Body of pancreas (tissue), 4 donors: ENCODE measurements at places on chromosomes 13 and 19. TPM values are rescaled to one million over a fixed set of nuclear protein-coding genes. Genes with fewer than 3 reads are reported as not detected.

DNA sequence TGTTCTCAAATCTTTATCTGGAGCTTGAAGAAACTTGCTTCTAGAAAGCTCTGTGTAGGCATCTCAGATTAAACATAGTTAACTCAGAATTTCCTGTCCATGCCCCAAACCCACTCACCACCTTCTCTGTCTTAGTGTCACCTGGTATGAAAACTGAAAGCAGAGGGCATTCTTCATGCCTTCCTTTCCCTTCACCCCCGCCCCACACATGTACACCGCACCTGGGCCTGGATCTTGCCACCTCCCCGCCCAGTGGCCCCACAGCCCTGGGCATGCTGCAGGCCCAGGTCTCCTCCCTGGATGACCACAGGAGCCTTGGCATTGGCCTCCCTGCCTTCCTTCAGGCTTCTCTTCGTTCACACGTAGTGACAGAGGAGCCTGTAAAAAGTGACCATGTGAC, 15.8 kb downstream of the CFAP97D2 start:
- DNase-seq: no peak

- no peak for DNase-seq
Observed at GRCh38 chr19:49896863-49897621, at the start of gene IL4I1. TSS of gene IL4I1 (minus strand) at chr19:49896887. CDS start at chr19:49896160, 727 bp downstream.

- DNase-seq: no peak
Observed at GRCh38 chr13:95411428-95412040, 110.3 kb upstream of the ABCC4 start.

DNA sequence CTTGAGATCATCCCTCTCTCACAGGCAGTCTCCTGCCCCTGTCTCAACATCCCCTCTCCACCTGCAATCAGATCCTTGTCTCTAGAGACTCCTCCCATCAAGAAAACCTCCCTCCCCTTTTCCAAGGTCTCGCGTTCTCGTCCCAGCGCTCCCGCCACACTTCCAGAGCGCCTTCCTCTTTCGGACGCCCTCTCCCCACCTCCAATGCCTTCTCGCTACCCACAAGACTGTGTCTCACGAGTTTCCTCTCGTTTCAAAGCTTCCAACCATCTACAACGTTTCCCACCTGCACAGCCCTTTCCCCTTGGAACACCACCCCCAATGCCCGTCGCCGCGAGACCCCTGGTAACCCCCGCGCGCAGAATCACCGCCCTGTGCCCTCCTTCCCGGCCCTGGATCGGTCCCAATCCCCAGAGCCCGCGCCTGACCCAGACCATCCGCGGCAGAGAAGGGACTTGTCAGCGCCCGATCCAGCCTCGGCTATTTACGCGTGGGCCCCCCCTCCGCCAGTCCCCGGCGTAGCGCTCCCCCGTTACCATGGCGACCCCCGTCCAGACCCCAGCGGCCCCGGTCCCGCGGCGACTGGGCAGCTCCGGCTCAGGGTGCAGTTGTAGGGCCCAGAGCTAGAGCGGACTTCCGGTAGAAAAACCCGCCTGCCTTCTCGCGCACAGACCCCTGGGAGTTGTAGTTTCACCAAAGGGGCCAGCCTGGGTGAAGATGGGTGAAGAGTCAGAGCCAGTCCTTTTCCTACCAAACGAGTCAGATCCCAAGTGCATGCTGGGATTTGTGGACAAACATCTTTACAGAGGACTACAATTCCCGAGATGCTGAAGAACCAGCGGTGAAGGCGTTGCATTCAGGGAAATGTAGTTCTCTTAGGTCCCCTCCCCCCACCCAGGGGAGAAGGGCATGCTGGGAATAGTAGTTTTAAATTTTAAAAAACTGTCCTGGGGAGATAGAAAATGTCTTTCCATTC, at the start of gene AP2S1:
Gene AP2S1 (minus strand): TSS at position 619 of the 976 bp plus-strand sequence. CDS start 80 bp downstream, at position 539.
- peak; percentile 96 for DNase-seq

GRCh38 chr19:1313695-1314613, 28.3 kb downstream of the EFNA2 start:
- DNase-seq: no peak

- DNase-seq: no peak
Observed at GRCh38 chr19:46205183-46205984, 24.2 kb upstream of the IGFL1 start.

GRCh38 chr19:54299515-54299914, 13.5 kb downstream of the LILRA5 start:
- DNase-seq: no peak

DNA sequence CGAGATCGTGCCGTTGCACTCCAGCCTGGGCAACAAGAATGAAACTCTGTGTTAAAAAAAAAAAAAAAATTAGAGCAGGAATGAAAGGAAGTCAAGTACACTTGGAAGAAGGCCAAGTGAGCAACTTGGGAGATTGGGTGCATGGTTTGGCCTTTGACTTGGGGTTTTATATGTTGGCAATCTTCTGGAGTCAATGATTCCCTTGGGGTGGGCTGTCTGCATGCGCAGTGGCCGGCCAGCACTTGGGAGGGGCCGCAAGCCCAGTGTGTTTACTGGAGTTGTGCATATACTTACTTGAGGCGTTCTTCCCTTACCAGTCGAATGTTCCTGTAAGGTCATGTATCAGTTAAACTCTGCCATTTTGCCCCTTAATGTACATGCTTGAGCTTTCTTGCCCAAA, 103.9 kb downstream of the FAM216B start:
- DNase-seq: no peak

DNA sequence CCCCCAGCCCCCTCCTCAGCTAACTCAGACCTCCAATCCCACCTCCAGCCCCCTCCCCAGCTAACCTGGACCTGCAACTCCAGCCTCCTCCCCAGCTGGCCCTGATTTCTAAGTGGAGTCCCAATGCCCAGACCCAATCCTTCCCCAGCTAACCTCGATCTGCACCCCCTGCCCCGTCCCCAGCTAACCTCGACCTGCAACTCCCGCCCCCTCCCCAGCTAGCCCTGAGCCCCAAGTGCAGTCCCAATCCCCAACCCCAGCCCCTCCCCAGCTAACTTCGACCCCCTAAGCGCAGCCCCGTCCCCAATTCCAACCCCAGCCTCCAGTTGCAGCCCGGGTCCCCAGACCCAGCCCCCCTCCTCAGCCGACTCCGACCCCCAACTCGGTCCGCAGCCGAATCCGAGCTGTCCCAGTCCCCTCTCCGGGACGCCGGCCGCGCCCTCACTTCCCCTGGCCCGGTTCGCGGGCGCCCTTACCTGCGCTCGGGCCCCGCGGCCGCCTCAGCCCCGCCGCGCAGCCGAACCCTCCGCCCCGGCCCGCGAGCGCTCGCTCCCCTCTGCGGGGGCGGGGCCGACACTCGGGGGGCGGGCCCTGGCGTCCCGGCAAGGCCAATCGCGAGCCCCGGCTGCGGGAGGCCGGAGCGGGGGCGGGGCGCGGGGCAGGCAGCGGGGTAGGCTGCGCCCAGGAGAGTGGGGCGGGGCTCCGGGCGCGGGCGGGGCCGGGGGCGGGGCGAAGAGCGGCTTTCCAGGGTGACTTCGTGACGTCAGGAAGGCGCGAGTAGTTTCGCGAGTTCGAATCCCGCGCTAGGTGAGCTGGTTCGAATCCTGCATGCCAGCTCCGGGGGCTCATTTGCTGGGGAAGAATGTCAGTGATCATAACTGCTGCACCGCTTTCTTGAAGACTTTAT, at the start of gene GNG7:
Gene GNG7 (minus strand): TSS at position 525 of the 907 bp plus-strand sequence. CDS start 182,006 bp downstream, outside the sequence.
- DNase-seq: peak; percentile 97

DNA sequence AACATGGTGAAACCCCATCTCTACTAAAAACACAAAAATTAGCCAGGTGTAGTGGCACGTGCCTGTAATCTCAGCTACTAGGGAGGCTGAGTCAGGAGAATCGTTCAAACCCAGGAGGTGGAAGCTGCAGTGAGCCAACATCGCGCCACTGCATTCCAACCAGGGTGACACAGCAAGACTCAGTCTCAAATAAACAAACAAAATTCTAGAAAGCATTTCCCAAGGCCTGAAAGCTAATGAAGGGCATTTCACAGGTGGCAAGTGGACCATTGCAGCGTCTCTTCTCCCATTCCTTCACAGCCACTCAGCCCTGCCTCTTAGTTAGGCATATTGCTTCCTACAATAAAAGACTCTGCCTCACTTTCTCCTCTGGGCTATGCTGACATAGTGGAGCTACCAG, 13.5 kb upstream of the RXFP2 start:
- no peak for DNase-seq

DNA sequence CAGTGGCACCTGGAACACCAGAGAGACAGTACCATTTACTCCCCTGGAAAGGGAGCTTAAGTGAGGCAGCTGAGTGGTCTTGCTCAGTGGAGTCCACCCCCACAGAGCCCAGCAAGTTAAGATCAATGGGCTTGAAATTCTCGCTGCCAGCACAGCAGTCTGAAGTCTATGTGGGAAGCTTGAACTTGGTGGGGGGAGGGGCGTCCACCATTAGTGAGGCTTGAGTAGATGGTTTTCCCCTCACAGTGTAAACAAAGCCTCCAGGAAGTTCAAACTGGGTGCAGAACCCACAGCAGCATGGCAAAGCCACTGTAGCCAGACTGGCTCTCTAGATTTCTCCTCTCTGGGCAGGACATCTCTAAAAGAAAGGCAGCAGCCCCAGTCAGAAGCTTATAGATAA, 30.3 kb upstream of the CEACAM4 start:
- no peak for DNase-seq

DNA sequence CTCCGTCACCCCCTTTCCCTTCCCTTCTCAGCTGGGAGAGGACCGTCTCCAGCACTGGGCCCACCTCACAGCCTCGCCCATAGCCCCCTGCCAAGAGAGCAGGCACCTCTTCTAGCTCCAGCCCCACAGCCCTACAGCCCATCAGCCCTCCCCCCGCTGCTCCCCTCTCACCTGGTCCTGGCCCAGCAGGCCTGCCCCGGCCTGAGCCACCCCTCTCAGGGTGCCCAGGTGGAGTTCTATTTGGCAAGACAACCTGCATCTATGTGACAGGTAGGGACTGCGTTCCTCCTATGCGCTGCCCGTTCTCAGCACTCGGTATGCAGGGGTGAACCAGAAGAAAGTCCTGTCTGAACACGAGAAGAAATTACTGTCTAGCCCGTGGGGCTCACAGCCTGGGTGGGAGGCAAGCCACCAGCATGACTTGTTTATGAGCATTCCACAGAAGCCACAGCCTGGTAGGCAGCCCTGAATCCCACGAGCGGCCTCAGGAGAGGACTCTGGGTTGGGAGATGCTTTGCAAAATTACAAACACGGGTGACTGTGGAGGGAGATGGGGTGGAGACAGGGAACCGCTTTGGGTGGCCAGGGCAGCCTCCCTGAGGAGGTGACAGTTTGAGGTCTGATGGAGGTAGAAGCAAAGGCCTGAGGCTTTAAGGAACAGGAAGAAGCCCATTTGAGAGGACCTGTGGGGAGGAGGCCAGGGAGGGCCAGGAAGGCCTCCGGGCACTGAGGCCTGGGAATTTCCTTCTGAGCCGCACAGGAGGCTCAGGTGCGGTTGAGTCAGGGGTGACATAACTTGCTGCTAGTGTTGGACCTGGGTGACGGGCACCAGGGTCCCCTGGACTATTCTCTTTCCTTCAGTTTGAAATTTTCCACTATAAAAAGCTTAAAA, 1.2 kb upstream of the PLEKHF1 start:
- no peak for DNase-seq

GRCh38 chr13:46659413-46660065, 106.6 kb downstream of the LRCH1 start:
- DNase-seq: peak; percentile 41

DNA sequence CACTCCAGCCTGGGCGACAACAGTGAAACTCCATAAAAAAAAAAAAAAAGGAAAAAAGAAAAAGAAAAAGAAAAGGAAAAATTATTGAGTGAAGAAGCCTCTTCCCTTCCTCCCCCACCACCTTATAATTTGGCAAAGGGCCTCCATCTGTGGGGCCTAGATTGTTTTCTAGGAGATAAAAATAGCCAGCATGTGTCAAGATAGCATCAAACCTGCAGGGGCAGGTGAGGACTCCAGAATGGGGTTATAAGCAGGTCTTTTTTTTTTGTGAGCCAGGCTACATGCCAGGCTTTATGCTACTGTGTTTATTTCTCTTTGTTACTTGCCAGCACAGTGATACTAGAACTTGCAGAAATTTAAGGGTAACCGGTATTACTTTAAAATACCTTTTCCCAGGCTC, 11.7 kb upstream of the TRIM13 start:
- no peak for DNase-seq

DNA sequence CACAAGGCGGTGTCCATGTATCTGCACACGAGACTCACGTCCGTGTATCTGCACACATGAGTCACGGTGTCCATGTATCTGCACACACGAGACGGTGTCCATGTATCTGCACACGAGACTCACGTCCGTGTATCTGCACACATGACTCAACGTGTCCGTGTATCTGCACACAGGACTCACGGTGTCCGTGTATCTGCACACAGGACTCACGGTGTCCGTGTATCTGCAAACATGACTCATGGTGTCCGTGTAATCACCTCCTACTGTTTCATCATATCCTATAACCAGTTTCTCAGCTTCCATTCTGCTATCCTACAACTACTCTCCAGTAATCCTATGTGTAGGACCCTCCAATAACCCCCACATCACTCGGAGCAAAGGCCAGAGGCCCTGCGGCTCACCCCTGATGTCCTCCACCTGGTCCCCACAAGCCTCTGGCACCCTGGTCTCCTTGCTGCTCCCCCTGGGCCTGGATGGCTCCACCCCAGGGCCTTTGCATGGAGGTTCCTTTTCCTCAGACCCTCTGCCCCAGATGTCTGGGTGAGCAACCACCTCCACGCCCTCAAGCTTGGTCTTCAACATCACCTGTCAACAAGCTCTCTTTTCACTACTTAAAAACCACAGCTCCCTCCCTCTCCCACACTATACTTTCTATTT, 2.5 kb upstream of the TMEM255B start:
- DNase-seq: no peak

DNA sequence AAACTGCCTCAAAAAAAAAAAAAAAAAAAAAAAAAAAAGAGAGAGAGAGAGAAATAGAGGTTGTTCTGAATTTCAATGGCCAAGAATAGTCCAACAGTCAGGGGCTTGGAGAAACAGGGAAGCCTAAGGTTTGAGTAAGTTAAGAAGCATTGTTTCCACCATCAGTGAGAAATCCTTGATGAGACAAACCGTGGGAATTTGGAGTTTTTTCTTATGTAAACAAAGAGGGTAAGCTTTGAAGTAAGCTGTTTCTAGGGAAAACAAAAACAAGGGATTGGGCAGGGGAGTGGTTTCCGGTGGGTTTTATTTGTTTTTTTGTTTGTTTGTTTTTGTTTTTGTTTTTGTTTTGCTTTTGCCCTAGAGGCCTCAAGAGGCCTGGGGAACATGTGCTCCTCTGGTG, 11.2 kb upstream of the ERVV-1 start:
- no peak for DNase-seq

DNA sequence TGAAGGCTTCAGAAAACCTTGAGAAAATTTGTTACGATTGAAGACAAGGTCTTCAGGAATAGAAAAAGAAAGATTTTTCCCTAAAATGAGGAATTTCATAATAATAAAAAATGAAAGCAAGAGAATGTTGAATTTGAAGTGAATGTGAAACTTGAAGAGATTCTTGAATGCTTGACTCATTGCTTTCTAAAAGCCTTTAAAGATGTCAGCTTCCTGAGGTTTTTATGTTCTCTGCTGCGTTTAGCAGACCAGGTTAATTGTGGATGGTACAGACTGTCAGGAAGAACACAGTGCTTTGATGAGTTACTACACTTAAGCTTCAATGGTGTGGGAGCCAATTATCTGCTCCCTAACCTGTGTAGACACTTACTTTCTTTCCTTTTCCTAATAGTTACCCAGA, 96.3 kb upstream of the FNDC3A start:
- DNase-seq: no peak

GRCh38 chr19:49019242-49019932, 2.5 kb upstream of the LHB start:
- DNase-seq: peak; percentile 98

The OR10H1 gene
- not detected for total RNA-seq

The FXYD1 gene
- 1.6 TPM for total RNA-seq

The LILRA1 gene
- total RNA-seq: 0.26 TPM

The FLT3LG gene
- total RNA-seq: 0.52 TPM

The EPS8L1 gene
- total RNA-seq: 23.3 TPM

The CEACAM6 gene
- total RNA-seq: 3.0 TPM

The ZNF460 gene
- total RNA-seq: 30.1 TPM

The CDX2 gene
- total RNA-seq: 1.3 TPM
